ENCODE measurements at places on chromosomes 2 and 18.

- DNase-seq: no peak
Observed at GRCh38 chr2:41853427-41854191, 194.2 kb upstream of the PKDCC start.

DNA sequence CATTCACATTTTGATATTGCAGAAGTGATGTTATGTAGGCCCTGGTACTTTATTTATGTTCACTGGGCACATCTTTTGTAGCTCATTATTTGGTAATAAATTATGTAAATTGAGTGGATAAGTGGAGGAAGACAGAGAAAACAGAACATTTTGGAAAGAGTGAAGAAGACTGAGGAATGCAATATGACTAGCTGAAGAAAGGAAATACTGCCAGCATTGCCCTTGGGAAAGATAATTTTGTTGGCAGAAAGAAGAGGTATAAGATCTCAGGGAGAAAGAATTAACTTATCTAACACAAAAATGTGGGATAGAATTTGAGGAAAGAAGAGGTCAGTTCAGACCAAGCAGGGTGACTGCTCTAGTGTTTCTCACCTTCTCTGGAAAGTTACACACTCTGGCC is 118.8 kb downstream of the TTC27 start:
- DNase-seq: no peak

DNA sequence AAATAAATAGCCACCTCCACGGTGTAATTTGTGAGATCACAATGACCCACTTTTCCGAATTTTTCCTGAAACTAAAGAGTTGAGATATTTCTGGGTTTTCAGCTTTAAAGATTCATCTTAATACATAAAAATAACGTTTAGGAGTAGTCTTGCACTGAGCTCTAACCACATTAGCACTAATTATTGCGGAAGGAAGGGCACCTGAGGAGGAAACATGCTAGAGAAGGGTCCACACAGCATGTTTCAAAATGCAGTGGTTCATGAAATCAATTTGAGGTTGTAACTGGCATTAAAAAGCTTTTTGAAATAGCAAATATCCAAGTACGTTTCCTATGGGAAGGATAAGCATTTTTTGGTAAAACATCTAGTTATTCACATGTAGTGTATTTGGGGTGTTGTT is 8.4 kb downstream of the INPP4A start:
- no peak for DNase-seq

- no peak for DNase-seq
Observed at GRCh38 chr2:36290306-36290856, 65.2 kb upstream of the CRIM1 start.

DNA sequence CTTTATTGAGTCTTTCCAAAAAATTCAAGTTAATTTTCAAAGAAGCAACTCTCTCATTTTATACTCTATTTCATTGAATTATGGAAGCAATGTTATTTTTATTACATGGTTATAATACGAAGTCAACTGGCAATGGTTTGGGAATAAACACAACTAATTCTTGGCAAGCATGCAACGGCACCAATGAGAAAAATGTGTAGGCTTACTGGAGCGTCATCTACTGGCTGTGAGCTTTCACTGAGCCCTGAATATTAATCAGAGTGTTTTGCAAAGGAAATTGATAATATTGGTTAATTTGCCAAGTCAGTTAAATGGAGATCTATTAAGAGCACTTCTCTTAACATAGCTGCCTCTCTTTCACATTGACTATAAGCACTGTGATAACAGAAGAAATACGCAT is 163.9 kb downstream of the IKZF2 start:
- no peak for DNase-seq

DNA sequence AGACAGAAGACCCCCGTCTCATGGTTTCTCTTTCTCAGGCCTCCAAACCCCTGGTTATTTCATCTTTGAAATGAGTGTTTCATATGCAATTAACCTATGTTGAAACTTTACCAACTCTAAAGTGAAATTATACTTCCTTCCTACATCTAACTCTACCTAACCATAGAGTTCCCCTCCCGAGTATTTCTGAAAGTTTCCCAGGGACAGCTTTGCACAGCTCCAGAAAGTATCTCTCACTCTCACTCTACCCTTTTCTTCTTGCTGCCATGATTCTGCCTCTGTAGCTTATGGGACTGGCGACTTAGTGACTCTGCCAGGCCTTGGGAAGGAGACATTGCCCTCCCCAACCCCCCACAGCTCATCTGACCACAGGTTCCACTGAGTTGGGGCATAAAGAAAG is 107.9 kb downstream of the B3GNT2 start:
- no peak for DNase-seq

DNA sequence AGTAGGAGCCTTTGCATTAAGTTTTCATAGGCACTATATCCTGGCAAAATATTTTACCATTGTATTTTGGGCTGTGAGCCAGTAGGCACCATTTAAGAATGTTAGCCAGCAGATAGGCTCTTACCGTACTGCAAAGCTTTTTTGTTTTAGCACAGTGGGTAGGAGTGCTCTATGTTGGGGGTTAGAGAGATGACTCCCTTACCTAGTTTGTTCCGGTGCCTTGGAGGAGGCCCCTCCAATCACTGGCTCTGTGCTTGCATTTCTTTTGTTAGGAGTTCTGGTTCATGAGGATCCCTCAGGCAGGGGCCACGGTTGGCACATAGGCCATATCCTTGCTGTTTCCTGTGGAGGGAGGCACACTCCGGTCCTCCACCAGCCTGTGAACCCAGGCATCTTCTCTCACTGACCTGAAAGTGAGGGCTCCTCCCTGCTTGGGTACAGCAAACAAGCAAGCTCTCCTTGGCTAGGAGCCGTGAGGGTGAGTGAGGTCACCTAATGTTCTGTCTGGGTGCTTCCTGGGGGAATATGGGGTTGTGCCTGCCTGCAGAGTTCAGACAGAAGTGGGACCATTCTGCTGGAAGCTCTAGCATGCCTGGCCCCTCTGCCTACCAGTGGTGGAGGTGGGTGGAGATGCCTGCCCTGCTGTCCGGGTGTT is 29.8 kb downstream of the LTBP1 start:
- no peak for DNase-seq

- no peak for DNase-seq
Observed at GRCh38 chr2:108129636-108130035, 110.1 kb upstream of the SULT1C3 start.

- no peak for DNase-seq
Observed at GRCh38 chr2:42140496-42140895, 28.7 kb upstream of the EML4 start.

GRCh38 chr2:86825036-86825692 is 34.5 kb upstream of the CD8A start:
- no peak for DNase-seq

- DNase-seq: no peak
Observed at GRCh38 chr2:238524426-238524983, 97.8 kb downstream of the ASB1 start.

GRCh38 chr2:181679544-181679979 is 755 bp downstream of the NEUROD1 start:
- DNase-seq: no peak

Data from activated CD8-positive, alpha-beta memory T cell treated with anti-CD3 and anti-CD28 coated beads for 1 hour (primary cell).